Stimulated activated CD8-positive, alpha-beta memory T cell treated with anti-CD3 and anti-CD28 coated beads, Interleukin-4, amount 100 ng/mL, for 24 hours (primary cell): ENCODE measurements at places on chromosomes 3 and 15.

DNA sequence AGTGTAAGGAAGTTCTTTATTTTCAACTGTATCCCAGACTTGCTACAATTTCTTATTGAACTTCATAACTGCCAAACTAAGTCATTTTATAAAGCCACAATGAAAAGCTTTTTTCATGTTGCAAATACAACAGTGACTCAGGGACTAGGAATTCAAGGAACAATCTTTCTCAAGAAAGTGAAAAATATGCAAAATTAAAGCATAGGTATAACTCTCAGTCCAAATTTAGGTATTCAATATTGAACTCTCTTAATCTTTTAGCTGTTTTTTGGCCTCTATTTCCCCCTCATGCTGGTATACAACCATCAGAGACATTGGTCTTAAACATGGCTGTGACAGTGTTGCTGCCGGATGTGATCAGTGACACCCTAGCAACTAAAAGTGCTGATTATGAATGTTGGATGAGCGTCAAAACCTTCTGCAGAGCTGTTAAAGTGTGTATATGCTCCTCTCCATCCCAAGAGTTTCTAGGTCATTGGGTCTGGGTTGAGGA, 476.9 kb downstream of the ZNF385D start:
- DNase-seq: no peak

- DNase-seq: no peak
These were observed 76.1 kb downstream of the REC114 start for GRCh38 chr15:73518876-73519733.

GRCh38 chr15:48571510-48571909, 74.0 kb downstream of the FBN1 start:
- DNase-seq: no peak

- no peak for DNase-seq
These were observed 348.2 kb downstream of the NAALADL2 start for GRCh38 chr3:175207361-175207760.

DNA sequence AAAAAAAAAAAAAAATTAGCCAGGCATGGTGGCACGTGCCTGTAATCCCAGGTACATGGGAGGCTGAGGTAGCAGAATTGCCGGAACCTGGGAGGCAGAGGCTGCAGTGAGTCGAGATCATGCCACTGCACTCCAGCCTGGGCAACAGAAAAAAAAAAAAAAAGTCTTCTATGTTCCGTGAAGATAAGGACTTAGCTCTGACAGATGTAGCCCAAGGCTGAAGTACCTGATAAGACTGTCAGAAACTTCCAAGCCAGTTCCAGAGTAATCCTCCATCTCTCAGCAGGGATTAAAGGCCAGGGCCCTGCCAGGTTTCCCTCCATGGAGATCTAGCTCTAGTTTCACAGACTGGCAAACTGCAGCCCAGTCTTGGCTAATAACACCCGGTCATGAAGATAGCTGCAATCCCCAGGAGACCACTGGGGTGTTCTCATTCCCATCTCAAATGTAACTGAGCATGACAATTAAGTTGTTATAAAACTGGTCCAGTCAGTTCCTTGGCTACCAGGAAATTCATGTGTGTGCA, 8.5 kb downstream of the CDCP1 start:
- no peak for DNase-seq

DNA sequence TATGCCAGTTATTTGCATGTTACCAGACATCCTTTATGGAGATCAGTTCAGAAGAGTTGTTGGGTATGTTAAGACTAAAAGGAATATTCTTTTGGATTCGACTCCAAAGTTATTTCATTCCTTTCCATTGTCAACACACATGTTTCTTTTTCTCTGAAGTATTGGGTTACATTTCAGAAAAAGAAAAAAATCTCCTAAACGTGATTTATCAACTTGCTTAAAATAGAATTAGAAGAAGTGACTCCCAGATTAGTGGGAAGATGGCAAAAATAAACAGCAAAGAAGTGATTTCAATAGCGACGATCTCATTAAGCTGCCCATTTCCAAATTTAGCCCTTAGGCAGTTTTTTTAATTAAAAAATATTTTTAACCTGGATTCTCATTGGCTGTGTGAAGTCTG, 85.4 kb downstream of the TIGIT start:
- DNase-seq: no peak

- DNase-seq: no peak
These were observed 46.5 kb upstream of the CGNL1 start for GRCh38 chr15:57329582-57330367.

DNA sequence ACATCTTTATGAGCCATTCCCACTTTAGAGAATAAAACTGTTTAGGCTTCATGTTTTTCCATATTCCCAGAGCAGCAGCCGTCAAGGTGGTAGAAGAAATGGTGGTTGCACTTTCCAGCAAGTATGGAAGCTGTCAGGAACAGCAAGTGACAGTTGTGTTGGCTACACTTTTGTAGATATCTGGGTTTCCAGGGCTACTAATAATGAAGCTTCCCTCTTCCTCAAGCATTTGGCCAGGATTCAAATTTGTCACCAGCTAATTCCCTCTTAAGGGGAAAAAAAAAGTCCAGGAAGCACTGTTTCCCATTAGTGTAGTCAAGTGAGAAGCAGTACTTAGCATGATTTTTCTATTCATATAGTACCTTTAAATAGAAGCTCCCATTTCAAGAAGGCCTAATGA, 252.8 kb downstream of the IGSF11 start:
- DNase-seq: no peak

DNA sequence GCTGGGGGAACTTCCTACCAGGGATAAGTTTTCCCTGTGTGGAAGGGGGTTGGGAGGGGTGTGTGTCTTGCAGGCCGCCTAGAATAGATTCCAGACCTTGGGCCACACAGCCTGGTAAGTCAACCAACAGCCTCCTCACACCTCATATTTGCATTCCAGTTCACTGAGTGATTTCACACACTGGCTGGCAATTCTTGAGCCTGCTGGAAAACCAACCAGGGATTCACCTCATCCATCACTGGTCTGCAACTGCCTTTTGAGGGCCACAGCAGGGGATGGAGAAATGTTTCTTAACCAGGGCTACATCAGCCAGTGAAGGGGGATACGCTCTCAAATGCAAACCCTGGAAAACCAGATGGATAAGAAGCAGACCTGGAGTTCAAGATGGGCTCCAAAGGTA, 2.0 kb downstream of the FSTL1 start:
- no peak for DNase-seq

DNA sequence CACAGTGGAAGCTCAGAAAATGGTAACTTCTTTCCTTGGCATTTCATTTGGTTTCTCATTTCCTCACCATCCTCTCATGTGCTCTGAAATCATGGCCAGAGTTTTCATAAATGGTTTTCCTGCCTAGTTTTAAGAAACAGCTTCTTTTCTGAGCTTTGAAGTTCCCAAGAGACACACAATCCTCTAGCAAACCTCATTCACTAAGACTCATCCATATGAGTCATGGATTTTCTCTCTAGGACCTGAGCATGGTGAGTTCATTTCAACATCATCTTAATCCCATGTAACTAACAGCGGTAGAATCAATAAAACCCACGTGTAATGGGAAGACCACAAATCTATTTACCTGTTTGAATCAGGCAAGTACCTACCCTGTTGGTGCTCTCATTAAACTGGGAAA, 274.5 kb upstream of the LRTM1 start:
- DNase-seq: no peak

- DNase-seq: no peak
These were observed 5.5 kb upstream of the ONECUT1 start for GRCh38 chr15:52795464-52796227.

- DNase-seq: no peak
These were observed 13.8 kb downstream of the CLDN18 start for GRCh38 chr3:138023754-138024153.

- DNase-seq: no peak
These were observed 31.8 kb downstream of the RAB6B start for GRCh38 chr3:133863911-133864310.

GRCh38 chr3:42739401-42740158, 33.5 kb downstream of the CCDC13 start:
- DNase-seq: no peak

DNA sequence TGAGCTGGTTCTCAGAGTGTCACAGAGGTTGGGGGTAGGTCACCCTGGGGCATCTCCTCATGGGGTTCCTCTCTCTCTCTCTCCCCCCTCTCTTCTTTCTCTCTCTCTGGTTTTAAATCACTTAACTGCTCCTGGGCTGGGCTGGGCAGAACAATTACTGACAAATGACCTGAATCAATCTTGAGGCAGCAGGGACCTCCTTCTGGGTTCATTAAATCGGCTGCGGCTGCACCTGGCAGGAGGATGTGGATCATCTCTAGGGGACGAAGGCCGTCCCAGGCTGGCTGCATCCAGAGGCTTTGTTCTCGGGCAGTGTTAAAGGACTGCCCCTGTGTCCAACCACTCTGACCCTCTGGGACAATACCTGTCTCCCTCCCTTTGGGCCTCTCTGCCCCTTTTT, 143.1 kb downstream of the TLE3 start:
- DNase-seq: no peak

- no peak for DNase-seq
These were observed 268.7 kb downstream of the TBL1XR1 start for GRCh38 chr3:176928582-176928931.

- no peak for DNase-seq
These were observed 985.6 kb downstream of the EPHA3 start for GRCh38 chr3:90092994-90093393.

DNA sequence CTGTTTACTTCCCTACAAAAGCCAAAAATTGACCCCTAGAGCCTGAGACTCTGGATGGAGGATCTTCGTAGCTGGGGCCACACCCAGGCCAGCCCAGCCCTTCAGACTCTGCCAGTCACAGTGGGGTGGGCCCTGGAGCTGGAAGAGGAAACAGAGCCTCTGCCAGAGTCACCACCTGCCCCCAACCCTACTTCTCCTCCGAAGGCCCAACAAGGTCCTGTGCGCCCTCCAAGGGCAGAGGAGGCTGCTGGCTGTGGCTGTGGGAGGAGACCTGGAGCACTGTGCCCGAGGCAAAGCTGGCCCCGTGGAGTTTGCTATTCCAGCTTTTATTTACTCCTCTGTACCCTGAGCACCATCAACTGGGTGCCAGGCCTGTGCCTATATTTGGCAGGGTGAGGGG, 19.0 kb downstream of the CISH start:
- no peak for DNase-seq

GRCh38 chr3:139893267-139893962, 41.6 kb upstream of the CLSTN2 start:
- no peak for DNase-seq

DNA sequence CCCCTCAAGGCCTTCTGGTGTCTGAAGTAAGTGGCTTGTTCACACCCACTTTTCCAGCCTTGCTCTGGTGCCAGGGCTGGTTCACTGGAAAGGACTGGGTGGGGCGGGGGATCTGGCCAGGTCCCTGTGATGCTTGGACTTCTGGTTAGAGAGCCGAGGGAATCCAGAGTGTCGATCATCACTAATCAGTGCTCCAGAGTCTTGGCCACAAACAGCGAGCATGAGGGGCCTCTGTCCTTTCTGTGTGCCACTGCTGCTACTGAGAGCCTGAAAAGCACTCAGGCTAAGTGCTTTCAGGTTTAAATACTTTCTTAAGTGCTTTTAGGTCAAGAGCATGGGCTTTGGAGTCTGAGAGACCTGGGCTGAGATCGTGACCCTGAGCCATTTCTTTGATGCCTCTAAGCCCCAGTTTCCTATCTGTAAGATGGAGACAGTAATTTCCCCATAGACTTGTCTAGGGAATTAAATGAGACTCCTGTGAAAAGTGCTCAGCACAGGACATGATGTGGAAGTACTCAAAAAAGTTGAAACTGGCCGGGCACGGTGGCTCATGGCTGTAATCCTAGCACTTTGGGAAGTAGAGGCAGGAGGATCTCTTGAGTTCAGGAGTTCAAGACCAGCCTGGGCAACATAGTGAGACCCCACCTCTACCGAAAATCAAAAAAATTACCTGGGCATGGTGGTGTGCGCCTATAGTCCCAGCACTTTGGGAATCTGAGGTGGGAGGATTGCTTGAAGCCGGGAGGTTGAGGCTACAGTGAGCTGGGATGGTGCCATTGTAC, 53.8 kb upstream of the SEC22A start:
- no peak for DNase-seq

- DNase-seq: no peak
These were observed 960 bp upstream of the KLF13 start for GRCh38 chr15:31325595-31326155.

DNA sequence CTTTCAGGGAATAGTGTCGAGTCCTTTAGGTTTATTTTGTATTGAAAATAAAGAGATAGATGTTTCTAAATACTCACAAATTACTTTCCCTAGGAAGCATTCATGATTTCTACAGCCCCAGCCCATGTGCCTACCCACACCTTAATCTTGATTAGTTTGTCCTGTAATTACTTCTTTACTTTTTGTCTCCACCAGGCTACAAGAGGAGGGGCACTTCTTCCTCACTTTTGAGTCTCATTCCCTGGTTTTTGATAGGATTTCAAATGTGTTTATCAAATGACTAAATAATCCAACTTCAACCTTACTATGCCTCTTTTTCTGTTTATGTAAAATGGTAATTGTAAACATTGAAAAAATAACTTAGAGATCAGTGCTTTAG, 1.8 kb downstream of the PXK start:
- DNase-seq: no peak

GRCh38 chr3:174220775-174221554, 638.2 kb upstream of the NAALADL2 start:
- DNase-seq: no peak

DNA sequence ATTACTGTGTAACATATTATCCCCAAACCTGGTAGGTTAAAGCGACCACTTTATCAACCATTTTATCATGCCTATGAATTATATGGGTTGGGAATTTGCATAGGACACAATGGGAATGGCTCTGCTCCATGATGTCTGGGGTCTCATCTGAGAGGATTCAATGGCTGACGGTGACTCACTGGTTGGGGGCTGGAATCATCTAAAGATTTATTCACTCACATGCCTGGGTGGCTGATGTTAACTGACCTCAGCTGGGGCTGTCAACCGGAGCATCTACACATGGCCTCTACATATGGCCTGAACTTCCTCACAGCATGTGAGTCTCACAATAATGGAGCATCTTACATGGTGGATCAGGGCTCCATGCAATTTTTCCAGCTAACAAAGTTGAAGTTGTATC, 313.1 kb upstream of the PPP2R3A start:
- no peak for DNase-seq

DNA sequence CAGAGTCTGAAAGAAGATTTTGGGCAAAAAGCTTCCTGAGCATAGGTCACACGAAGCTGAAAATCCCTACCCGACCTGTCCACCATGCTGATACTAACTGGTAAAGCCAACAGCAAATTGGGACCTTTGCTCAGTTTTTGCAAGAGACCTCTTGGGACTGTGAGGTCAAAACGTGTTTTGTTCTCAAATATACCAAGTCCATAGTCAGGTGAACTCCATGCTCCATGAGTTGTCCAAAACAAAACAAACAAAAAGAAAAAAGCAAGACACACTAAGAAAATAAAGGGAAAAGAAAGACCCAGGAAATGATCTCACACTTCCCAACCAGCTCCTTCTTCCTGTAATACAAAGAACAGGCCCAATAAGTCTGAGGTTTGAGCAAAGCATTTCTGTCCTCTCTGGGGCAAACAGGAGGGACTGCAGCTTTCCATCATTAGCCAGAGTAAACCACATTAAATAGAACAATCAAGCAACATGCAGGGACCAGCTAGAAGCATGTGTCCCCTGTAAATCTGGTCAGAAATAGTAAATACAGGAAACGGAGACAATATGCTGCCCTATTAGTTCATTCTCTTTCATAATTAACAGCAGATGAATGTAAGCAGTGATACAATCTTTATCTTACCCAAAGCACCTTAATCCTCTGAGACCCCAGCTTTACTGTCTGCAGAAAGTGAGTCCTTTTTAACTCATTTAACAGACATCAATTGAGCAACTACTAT, 125.0 kb upstream of the LIPC start:
- no peak for DNase-seq
